ENCODE measurements at places on chromosomes 16 and 17.
A peak's percentile ranks its signal among the peaks of the same experiment; 100 is the strongest.

DNA sequence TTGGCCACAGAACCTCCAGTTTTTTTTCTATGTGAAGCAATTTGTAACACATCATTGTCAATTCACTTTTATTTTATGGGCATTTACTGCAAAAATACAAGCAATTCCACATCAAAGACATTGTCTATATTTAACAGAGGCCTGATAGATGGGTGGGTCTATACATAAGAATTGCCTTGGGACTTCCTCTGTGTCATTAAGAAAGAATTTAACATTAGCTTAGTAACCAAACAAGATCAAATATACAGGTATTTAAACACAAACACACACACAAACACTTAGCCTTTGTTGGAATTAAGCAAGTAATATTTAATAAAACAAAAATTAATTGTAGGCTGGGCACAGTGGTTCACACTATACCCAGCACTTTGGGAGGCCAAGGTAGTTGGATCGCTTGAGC lies 4.3 kb upstream of the PITPNC1 start:
- DNase-seq = no peak

DNA sequence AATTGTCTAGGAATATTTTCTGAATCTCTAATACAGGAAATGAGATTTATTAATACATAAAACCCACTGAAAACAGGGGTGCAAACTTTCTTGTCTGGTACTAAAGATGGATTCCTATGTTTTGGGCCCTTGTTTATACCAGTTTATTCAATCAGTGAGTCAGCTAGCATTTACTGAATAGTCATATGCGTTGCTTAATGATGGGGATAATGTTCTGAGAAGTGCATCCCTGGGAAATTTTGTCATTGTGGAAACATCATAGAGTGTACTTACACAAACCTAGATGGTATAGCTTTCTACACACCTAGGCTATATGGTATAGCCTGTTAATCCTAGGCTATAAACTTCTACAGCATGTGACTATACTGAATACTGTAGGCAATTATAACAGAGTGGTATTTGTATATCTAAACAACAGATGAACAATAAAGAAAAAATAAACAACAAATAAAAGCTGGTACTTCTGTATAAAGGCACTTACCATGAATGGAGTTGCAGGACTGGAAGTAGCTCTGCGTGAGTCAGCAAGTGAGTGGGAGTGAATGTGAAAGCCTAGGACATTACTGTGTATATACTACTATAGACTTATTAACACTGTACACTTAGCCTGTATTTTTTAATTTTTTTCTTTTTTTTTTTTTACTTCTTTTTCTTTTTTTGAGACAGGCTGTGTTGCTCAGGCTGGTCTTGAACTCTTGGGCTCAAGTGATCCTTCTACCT lies 63.7 kb downstream of the SIAH1 start:
- no peak for DNase-seq

GRCh38 chr17:61455324-61456060 lies 3.3 kb downstream of the TBX4 start:
- DNase-seq = no peak

GRCh38 chr17:27572665-27573064 lies 58.3 kb upstream of the LGALS9 start:
- DNase-seq = no peak

GRCh38 chr17:77706938-77707337 lies 251.6 kb upstream of the TNRC6C start:
- no peak for DNase-seq

DNA sequence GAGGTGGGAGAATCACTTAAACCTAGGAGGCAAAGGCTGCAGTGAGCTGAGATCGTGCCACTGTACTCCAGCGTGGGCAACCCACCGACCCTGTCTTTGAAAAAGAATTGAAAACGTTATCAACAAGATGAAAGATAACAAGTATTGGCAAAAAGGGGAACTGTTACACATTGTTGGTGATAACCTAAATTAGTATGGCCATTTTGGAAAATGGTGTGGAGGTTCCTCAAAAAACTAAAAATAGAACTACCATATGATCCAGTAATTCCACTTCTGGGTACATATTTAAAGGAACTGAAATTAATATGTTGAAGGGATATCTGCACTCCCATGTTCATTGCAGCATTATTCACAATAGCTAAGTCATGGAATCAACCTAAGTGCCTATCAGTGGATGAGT lies 61.0 kb downstream of the ABHD15 start:
- DNase-seq = no peak

GRCh38 chr17:9107527-9107926 lies 86.2 kb downstream of the NTN1 start:
- no peak for DNase-seq

- peak; percentile 99 for DNase-seq
Measured at GRCh38 chr16:424033-424622, 1.3 kb upstream of the RAB11FIP3 start.

DNA sequence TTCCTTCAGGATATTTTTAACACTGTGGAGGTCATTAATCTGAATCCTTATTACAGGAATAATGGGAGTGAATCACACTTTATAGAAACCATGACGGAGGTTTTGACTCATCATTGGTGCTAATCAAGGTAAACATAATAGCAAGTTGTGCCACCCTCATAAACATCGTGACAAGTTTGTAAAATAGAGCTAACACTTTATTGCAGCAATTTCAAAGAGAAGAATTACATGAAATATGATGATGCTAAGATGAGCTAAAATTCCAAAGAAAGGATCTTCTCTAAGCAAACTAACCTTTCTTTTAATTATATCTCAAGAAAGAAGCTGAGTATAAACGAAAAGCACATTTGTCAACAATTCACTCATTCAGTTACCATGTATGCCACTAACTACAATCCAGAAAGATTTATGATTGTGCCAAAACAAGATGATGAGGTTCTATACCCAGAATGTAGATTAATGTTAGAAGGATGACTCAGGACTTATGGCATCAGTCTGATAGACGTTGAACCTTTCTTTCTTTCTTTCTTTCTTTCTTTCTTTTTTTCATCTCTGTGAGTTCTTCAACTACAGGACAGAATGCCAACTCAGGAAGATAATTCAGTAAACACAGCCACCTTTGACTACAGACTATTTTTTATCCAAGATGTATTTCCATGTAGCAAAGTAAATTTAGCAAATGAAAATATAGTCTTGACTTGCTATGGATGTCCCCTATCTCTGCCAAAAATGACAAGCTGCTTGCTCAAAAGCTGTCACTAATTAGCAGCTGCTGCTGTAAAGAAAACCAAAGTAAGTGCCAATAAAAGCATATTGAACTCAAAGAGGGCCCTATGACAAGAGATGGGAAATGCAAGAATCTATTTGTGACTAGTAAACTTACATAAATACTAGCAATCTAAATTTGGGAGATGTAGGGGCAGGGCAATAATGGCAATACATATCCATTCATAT lies 23.3 kb downstream of the STAT5B start:
- peak; percentile 66 for DNase-seq

GRCh38 chr17:14489986-14490385 lies 189.1 kb downstream of the HS3ST3B1 start:
- DNase-seq = no peak

GRCh38 chr16:31868691-31869167 lies 4.9 kb upstream of the ZNF267 start:
- peak; percentile 71 for DNase-seq

GRCh38 chr17:27630607-27631410 lies at the start of gene LGALS9:
TSS of gene LGALS9 (plus strand) at chr17:27631188. CDS start at chr17:27631266, 78 bp downstream.
- DNase-seq = peak; percentile 11
